ENCODE measurements at places on chromosomes 2 and 18.

- DNase-seq = no peak
These were observed 4.1 kb downstream of the DOCK10 start for GRCh38 chr2:225038231-225038523.

DNA sequence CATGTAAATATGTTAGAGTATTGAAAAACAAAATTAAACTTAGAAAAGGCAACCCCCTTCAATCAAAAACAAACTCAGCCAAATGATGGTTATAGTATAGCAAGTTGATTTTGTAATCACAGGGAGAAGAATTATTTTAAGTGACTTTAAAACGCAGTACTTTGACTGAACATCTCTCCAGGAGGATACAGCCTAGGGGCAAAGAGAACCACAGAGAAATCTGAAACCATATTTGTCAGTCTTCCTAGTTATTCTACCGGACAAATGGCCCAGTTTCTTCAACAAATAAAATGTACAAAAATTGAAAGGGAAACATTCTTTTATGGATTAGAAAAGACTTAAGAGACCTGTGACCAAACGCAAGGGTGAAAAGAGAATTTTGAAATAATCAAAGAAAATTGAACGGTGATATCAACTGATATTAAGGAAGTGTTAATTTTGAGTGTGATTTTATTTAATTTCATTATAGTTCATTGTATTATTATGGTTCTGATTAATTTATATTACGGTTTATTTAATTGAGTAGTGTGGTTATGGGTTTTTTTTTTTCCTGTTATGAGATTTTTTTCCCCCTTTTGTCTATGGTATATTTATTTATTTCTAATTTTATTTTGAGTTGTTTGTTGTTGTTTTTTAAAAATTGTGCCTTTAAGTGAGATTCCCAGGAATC, 75.3 kb downstream of the HNRNPLL start:
- no peak for DNase-seq

GRCh38 chr18:59705145-59705544, 7.9 kb upstream of the CCBE1 start:
- no peak for DNase-seq

DNA sequence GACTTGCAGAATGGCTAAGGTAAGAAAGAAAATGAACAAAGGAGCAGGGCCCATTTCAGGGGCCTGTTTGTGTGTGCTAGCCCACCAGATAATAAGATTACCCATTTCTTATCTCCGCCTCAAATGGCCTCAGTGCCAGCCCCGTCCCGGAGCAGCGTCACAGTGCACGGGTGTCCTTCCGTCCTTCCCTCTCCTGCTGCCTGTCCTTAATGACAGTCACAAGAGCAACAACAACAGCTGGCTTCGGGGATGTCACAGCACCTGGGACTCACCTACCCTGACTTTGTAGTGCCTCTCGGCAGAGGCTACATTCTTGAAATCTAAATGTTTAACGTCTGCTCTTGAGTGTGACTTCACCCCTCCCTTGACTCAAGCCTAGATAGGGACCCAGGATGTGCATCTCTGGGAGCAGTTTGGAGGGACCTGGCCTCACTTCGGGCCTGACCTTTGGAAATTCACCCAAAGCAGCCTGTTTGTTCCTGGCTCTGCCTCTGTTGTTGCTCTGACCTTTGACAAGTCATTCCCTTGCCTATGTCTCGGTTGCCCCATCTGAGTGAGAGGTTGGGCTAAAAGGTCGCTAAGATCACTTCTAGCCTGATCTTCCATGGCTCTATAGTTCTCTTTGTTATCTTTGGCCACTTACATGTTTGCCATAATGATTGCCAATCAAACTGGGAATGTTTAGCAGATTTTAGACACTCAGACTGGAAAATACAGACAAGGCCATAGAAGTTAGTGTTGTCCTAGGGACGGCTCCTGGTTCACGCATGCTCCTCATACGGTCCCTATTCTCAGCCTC, 122.5 kb downstream of the KLHL29 start:
- no peak for DNase-seq

- no peak for DNase-seq
These were observed 34.0 kb downstream of the DOCK10 start for GRCh38 chr2:225008179-225008856.

- DNase-seq = no peak
These were observed 143.1 kb downstream of the INHBB start for GRCh38 chr2:120489023-120489422.

All from OCI-M1 (cell line).